Right forelimb (tissue), 1 donor: ENCODE measurements at places on chromosomes 2 and 18.

- no peak for DNase-seq
Measured at GRCh38 chr2:160092445-160092844, 30.0 kb upstream of the PLA2R1 start.

DNA sequence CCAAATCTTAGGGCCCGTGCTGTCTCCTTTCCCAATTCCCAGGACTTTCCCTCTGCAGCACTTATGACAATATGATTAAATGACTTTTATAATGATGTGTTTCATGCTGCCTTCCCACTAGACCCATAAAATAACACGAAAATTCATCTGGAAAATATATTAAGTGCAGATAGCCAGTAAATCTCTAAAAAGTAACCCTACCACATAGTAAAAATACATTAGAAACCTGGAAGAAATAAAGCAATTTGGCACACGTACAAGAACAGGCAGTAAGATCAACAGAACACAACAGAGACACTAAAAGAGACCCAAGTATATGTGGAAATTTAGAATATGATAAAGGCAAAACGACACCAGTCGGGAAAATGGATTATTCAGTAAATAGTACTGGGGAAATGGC lies 30.2 kb upstream of the POMC start:
- DNase-seq = no peak

DNA sequence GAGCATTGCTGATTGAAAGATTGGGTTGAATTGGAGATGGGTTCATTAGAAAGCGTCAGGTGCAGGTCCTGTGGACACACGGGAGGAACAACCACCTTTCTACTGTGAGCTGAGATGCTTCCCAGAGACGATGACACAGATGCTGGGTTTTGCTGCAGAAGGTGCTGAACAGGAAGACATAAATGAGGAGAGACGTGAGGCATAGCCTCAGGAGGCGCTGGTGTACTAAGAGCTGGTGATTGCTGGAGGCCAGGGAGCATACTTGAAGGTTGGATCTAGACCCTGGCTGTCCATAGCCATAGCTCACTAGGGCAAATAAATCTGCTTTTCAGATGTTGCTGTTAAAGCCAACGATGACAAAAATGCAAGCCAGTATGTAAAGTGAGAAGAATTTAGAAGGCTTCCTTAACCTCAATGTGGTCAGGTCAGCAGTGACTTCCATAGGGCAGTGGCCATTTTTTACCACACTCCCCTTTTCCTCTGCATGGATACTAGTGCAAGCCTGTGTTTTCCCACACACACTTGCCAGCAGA lies 153.7 kb downstream of the SOX11 start:
- DNase-seq = no peak

GRCh38 chr18:3867864-3868311 lies 417.9 kb downstream of the TGIF1 start:
- DNase-seq = no peak

DNA sequence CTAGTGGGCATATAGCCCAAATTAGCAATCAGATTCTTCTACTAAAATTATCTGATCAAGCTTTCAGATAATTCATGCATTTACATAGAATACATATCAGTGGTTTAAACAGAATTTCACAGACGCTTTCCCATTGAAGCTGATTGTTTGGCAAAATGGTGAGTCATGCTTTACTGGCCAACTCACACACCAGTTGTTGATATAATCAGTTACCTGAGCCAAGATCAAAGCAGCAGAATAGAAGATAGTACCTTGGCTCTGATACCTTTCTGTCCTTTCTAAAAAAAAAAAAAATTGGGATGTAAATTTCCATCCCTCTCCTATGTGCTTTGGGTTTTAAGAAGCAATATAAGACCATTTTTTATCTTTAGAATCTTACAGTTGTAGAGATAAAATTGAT lies 178.0 kb downstream of the MCFD2 start:
- DNase-seq = no peak

- DNase-seq = no peak
Measured at GRCh38 chr18:32372381-32373061, 98.2 kb downstream of the GAREM1 start.

DNA sequence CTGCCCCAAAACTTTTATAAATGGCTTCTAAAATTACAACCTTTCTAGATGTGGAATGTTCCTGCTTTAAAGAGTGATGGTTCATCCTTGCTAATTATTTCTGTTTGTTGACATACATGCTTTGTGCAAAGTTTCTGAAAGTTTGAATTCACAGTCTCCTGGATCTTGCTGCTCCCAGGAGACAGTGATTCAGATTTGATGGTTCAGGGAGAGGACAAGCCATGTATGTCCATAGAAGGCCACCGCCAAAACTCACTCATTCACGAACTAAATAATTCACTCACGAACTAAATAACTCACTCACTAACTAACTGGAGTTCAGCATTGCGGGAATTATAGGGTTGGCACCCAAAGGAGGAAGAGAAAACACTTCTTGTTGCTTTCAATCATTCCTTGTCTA lies 416.5 kb upstream of the ZEB2 start:
- DNase-seq = no peak

GRCh38 chr2:63326473-63326872 lies 261.8 kb downstream of the WDPCP start:
- no peak for DNase-seq

GRCh38 chr18:60982928-60983327 lies 350.3 kb upstream of the CDH20 start:
- no peak for DNase-seq

- no peak for DNase-seq
Measured at GRCh38 chr2:117745537-117745936, 69.0 kb upstream of the DDX18 start.

DNA sequence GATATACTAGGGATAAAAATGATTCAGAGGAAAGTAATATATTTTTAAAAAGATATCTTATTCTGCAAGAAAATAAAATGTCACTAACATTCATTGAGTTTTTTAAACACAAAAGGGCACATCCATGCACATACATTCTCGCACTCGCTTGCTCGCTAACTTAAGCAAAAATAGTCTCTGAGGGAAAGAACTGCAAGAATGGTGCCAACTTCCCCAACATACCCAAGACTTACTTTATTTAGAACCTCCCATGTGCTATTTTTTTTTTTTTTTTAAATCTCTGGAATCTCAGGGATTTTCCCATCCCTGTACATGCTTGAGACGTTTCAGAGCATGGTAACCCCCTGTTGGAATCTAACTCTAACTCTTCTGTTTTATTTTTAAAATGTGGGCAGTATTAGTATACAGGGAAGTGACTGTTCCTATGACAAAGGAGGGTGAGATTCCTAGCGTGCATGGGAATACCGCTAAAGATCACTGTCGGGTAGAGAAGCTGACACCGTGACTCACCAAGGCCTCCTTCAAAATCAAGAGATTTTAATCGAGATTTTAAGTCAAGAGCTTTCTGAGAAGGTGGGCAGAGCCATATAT lies 187.9 kb upstream of the ZEB2 start:
- no peak for DNase-seq

GRCh38 chr2:7193457-7193856 lies 276.2 kb downstream of the RNF144A start:
- DNase-seq = no peak

- DNase-seq = no peak
Measured at GRCh38 chr2:113105047-113105785, 22.2 kb upstream of the IL1RN start.

GRCh38 chr2:240462707-240463273 lies 27.3 kb downstream of the GPC1 start:
- peak; percentile 28 for DNase-seq

GRCh38 chr2:239355139-239355538 lies 45.7 kb downstream of the HDAC4 start:
- no peak for DNase-seq

GRCh38 chr18:70387027-70387426 lies 98.2 kb downstream of the SOCS6 start:
- no peak for DNase-seq

- DNase-seq = peak; percentile 78
Measured at GRCh38 chr2:114442510-114442909, at the start of gene DPP10. Gene DPP10 (plus strand): TSS chr2:114442641.

DNA sequence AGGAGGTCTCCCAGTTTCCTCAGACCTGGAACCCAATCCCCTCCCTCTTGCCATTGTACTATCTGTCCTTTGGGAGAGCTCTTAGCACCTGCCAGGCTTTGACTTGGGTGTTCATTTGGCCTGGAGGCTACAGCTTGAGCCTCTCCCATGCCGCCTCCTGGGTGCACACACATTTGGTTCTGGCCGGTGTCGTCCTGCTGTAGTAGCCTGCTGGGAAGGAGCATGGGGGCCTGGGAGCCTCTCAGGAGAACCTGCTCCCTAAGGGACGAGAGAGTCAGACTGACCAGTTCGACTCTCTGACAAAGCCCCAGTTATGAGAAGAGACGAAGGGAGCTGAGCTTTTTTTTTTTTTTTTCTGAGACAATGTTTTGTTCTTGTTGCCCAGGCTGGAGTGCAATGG lies 7.4 kb upstream of the SFTPB start:
- DNase-seq = no peak

DNA sequence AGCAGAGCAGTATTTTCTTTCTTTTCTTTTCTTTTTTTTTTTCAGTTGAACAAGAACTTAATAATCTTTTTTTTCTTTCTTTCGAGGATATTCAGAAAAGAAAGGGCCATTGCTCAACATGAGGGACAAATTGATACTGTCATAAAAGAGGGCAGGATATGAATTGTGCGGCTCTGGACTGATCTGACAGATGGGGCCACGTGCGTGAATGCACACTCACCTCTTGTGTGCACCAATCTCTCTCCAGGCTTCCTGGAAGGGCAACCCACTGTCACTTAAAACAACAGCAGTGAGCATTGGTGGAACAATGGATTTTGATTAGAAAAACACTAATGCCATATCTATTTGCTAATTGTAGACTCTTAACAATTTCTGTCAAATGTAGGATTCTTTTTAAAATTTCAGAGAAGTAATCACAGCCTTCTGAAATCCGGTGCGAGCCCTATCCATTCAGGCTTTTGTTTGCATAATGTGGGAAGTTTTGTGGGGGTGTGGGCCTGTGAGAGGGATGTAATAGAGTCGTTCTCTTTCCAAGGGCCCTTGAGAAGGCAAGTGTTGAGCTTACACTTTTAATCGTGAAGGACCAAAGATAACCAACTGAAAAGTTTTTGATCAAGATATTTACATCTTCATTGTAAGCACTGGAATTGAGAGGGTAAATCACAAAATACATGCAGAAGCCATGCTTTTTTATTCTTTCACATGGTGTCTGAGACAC lies 298.8 kb downstream of the SP3 start:
- no peak for DNase-seq

DNA sequence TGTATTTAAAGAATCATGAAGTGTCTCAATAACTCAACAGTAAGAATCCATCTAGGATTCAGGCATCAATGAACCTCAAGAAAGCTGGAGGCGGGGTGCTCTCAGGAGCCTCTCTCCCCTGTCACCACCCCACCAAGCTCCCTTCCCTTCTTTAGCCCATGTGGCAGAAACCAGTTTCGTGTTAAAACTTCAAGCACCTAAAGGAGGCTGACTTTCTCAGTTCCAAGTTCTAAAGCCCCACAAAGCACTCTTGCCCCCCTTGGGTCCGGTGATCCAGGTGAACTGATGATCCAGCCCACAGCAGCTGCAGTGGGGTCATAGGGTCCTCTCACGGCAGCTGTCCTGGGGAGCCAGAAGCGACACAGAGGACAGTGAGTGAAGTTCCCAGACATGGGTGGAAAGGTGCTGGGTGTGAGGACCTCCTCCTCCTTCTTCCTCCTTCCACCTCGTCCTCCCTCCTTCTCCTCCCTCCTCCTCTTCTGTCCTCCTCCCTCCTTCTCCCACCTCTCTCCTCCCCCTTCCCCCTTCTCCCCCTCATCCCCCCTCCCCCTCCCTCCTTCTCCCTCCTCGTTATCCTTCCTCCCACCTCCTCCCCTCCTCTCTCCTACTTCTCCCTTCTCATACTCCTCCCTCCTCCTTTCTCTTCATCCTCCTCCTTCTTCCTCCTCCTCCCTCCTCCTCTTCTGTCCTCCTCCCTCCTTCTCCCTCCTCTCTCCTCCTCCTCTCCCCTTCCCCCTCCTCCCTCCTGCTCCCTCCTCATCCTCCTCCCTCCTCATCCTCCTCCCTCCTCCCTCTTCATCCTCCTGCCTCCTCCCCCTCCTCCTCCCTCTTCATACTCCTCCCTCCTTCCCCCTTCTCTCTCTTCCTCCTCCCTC lies 192.4 kb upstream of the AGAP1 start:
- DNase-seq = no peak

GRCh38 chr2:207200136-207200535 lies 34.4 kb upstream of the KLF7 start:
- no peak for DNase-seq

GRCh38 chr2:44269831-44270230 lies 5.4 kb upstream of the SLC3A1 start:
- no peak for DNase-seq

DNA sequence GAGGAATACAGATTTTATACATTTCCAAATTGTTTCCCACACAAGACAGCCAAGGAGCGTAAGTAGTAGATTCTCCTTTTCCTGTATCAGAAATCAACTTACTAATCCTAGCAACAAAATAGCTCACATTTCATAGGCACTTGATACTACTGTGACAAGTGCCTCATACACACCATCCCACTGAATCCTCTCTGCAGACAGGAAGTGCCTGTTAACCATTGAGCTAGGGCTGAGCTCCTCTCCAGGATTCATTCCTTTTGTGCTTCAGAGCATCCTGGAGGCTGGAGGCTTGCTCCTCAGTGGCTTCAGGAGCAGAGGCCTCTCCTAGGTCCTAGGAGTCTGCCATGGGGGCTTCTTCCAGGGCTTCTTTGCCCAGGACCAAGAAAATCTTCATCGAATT lies 20.8 kb upstream of the ZNF396 start:
- no peak for DNase-seq

DNA sequence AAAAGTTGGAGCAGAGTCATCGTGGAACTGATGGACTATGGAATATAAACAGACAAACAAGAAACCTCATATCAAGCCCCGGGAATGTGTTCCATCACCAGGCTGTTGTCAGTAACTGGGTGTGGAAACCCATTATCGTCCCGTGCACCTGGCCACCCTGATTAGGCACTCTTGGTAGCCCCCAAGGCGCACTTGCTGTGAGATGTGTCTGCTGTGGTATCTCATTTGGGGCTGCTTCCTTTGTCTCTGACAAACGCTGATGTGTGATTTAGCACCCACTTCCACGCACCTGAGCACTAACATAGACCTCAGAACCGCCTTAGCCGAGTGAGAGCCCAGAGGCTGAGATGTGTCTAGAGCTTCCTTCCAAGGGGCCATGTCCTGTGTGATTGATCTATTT lies 96.3 kb downstream of the PRPF40A start:
- DNase-seq = no peak

GRCh38 chr2:69969991-69970390 lies 8.6 kb upstream of the ASPRV1 start:
- no peak for DNase-seq

- DNase-seq = peak; percentile 33
Measured at GRCh38 chr2:8544171-8544785, 137.6 kb upstream of the ID2 start.

- DNase-seq = no peak
Measured at GRCh38 chr18:61727241-61728193, 165.3 kb downstream of the RNF152 start.

DNA sequence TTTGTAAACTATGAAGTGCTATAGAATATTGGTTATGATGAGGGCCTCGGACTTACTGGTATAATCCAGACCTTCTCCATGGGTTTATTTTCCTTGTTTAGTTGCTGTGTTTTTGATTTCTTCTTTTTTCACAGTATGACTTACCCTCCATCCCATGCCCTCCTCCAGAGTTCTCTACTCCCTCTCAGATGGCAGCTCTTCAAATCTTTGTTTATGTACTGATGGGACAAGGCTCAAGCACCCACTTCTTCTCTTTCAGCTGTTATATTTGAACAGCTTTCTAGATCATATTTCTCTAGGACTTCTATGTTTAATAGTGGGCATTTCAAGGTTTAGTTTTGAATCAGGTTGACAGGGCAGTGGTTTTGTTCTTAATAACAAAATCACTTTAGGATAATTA lies 43.9 kb downstream of the CLIP4 start:
- DNase-seq = no peak
